ENCODE measurements at places on chromosomes 11 and 22.

DNA sequence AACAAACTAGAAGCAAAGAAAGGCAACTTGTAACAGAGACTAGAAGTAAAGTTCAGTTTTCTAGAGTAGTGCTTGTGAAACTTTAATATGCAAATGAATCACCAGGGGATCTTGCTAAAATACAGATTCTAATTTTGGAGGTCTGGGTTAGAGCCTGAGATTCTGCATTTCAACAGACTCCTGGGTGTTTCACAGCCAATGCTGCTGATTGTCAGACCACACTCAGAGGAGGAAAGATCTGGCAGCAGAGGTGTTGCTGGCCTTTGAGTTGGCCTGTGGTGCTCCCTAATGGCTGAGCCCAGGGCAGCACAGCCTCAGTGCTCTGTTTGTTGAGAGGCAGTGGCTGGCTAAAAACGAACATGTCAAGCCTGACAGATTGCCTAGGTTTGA lies 5.4 kb downstream of the CRY2 start:
- DNase-seq: no peak

GRCh38 chr11:36699271-36699670 lies 101.2 kb upstream of the RAG2 start:
- DNase-seq: no peak

- DNase-seq: no peak
Observed at GRCh38 chr11:59918987-59919589, 19.1 kb upstream of the OOSP1 start.

GRCh38 chr11:64232182-64232966 lies 2.0 kb upstream of the VEGFB start:
- no peak for DNase-seq

DNA sequence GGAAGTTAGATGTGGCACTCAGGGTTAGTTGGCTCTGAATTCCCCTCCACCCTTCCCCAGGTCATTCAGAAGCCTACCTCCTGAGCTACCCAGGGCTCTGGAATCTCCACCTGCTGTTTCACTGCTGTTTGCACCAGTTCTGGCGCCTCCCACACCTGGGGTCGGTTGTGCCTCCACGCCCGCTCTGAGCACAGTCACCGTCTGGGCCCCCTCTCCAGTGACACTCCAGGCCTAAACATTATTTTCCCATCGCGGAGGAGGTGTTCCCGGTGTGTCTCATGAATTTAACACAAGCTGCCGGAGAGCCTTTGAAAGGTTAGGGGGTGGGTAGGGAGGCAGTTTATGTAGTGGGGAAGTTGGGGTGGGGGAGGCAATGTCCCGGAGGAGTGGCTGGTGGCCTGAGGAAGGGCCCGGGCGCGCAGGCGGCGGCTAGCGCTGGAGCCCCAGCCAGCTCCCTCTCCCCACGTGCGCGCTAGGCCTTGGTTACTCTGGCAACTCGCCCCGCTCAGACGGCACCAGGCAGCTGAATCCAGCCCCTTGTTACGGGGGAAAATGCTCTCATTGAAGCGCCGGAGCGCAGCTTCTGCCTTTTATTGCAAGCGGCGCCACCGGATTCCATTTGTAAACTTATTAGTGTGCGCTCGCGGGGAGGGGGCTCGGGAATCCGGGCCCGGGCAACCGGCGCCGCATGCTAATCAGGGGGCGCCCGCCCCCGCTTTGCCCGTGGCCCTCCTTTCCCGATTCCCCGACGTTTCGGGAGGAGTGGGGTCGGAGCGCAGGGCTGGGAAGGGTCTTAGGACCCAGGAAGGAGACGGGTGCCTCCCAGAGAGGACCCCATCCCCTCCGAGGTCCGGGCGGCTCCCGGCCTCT lies 52.4 kb downstream of the GRIK4 start:
- DNase-seq: peak; percentile 91

GRCh38 chr11:129287920-129288319 lies 87.7 kb upstream of the BARX2 start:
- no peak for DNase-seq

- no peak for DNase-seq
Observed at GRCh38 chr11:84947970-84948580, 679.1 kb downstream of the DLG2 start.

DNA sequence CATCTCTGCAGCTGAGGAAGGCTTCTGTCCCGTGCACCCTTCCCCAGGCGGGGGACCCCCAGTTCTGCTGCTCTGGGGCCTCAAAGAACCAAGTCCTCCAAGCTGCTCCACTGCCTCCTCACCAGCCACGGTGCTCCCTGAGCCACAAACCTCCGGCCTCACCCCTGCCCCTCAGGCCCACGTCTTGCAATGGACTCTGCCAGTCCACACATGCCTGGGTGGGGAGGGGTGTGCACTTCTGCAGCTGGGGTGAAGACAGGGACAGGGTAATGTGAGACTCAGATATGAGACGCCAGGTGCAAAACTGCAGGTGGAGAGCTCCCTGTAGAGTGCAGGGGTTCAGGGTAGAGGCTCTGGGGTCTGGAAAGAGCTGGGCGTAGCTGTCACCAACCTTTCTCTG lies 3.2 kb upstream of the PTDSS2 start:
- DNase-seq: no peak

DNA sequence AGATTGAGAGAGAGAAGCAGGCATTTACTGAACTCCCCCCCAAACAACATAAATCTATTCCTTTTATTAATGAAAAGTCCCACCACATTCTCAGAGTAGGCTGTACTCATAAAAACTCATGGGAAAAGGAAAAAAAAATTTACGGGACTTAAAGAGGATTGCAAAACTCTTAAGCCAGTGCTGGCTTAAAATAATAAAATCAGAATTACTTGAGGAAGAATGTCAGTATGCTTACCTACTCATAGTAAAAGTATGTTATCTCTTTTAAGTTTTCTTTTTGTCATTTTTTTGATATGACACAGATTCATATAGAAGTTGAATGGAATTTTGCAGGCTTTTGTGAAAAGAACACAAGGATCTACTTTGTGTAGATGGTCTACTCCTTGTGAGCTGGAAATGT lies 126.3 kb downstream of the LUZP2 start:
- no peak for DNase-seq

- peak; percentile 38 for DNase-seq
Observed at GRCh38 chr22:30290342-30291057, 1.2 kb upstream of the CASTOR1 start.

GRCh38 chr11:7872890-7873289 lies 58.2 kb downstream of the OR10A6 start:
- no peak for DNase-seq

- no peak for DNase-seq
Observed at GRCh38 chr11:132095230-132096131, 725.1 kb downstream of the NTM start.

GRCh38 chr11:117569911-117570310 lies 227.1 kb downstream of the DSCAML1 start:
- DNase-seq: no peak

GRCh38 chr11:34356576-34356912 lies 1.3 kb downstream of the ABTB2 start:
- DNase-seq: no peak

DNA sequence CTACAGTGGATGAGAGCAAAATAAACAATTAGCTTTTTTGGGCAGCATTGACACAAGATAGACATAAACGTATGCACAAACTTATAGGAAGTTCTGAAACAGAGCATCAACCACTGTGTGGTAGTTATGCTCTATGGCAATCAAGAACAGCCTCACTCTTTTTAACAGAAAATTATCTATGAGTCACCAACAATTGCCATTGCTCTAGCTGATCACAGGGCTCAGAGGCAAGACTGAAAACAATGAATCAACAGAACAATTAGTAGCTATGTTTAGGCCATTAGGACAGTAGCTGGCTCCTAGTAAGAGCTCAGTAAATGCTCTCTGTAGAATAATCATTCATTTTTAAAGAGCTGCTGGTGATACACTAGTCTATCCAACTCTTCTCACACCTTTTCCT lies 34.9 kb upstream of the PICALM start:
- DNase-seq: no peak

DNA sequence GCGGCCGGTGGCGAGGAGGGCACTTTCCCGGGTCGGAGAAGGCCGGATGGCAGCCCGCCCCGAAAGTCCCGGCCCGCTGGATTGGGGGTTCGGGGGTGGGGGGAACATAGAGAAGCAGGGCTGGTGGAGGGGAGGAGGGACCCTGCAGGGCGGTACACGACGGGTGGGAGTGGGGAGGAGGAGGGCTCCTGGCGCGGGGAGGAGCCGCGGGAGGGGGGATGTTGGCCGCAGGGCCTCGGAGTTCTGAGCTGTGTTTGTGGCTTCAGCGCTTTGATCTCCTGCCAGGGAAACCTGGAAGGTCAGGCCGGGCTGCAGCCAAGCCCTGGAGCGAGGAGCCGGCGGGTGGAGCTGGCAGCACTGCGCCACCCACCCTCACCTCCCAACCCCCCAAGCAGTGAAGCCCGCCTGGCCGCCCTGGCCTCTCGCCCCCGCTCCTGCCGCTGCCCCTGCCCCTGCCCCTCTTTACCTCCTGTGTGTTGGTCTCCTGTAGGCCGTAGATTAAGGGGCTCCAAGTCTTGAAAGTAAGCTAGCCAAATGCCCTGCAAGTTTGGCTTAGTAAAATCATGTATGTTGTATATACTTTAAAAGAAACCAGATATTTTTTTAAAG lies 30.9 kb downstream of the C22orf31 start:
- peak; percentile 62 for DNase-seq

- no peak for DNase-seq
Observed at GRCh38 chr11:35111161-35112055, 27.6 kb upstream of the CD44 start.

DNA sequence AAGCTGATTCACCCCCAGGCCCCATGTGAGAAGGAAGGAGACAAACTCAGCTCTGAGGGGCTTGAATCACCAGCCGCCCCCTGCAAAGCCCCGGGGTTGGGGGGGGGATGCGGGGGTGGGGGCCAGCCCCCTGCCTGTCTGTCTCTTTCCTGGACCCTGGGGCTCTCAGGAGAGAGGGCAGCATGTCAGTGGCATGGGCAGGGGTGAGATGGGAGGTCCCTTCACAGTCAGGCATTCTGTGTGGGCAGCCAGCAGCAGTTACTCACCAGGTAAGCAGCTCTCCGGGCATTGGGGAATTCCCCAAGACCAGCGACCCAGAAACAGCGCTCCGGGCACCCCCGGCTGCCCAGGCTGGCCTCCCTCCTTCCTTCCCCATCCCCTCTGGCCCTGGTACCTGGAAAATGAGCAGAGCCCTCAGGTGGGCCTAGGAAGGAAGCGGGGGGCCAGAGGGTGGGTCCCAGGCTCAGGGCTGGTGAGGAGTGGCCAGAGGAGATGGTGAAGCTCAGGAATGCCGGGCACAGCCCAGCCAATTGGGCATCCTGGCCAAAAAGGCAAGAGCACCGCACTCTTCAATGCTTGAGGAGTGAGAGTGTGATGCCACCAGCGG lies 4.2 kb upstream of the LIF start:
- DNase-seq: no peak

- DNase-seq: no peak
Observed at GRCh38 chr11:123265951-123266350, 70.9 kb upstream of the CLMP start.

DNA sequence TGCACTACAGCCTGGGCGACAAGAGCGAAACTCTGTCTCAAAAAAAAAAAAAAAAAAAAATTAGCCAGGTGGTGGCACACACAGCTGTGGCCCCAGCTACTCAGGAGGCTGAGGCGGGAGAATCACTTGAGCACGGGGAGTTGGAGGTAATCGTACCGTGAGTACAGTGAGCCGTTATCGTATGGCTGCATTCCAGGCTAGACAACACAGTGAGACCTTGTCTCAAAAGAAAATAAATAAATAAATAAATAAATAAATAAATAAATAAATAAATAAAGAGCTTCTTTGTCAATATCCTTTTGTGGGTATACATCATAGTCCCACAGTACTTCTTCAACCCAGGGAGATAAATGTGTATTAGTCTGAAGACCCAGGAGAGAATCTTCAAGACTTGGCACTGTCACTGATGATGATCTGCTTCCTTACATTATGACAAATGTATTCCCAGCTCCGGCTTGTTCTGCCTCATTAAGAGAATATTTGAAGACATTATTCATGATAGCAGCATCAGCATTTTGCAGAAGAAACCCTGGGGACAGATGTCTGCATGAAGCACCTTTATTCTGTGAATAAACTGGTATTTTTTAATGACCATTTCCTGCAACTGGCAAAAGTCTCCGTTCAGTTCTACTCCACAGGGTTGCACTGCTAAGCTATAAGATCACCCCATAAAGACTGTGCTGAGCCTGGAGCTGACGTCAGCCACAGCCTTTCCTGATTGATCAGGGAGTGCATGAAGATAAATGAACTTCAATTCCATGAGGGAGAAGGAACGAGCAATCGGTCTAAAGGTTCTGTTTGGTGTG lies 1.6 kb upstream of the ACY3 start:
- no peak for DNase-seq

DNA sequence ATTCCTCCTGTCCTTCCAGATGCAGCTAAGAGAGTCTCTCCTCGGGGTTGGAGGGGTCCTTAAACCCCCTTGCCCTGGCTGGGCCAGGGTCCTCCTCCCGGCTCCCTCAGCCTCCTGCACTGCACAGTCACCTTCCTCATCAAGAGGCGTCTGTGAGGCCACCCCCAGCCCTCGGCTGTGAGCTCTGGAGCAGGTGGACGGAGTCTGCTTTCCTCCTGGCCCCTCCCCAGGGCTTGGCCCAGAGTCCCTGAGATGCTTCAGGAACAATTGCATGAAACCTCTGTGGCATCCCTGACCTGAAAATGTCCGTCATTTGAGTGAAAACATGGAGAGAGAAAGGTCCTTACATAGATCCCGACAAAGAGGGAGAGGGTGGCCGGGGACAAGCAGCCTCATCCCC lies 6.7 kb upstream of the FGF3 start:
- DNase-seq: no peak

- DNase-seq: no peak
Observed at GRCh38 chr22:38215156-38216038, 13.6 kb downstream of the MAFF start.

DNA sequence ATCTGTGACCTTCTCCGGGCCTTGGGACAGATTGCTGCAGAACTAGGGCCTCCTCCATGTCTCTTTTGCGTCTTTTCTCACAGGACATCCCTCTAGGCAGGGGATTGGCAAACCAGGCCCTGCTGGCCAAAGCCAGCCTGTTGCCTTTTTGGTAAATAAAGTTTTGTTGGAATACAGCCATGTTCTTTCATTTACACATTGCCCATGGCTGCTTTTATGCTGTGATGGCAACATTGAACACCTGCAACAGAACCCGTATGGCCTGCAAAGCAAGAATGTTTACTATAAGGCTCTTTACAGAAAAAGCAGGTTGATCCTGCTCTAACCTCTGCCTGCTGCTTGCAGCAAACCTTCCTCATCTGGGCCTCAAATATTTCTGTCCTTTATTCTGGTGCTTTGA lies 56.8 kb upstream of the B3GAT1 start:
- DNase-seq: no peak

DNA sequence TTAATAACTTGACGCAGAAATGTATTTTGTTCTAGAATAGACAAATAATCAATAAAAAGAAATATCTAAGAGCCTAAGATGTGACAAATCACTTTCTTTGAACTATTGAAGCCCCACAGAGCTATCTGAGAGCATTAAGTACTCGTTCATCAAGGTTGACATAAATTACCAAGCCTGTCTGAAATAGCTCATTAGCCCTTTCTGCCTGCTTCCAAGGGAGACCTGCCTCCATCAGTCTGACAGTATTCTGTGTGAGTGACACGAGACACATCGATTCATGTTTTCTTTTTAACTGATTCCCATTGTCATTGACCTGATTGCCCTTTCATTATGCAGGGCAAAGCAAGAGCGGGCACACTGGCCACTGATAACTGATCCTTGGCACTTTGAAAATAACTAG lies 347.5 kb downstream of the KCNA4 start:
- no peak for DNase-seq

- DNase-seq: no peak
Observed at GRCh38 chr11:124863826-124864165, 1.4 kb upstream of the ROBO3 start.

Data from NCI-H1092 (cell line).